ENCODE measurements at places on chromosomes 16 and 17.

GRCh38 chr16:84183572-84183875 lies 3.3 kb downstream of the TAF1C start:
- DNase-seq = no peak

- DNase-seq = no peak
These were observed 19.8 kb downstream of the SPHK1 start for GRCh38 chr17:76404256-76404655.

DNA sequence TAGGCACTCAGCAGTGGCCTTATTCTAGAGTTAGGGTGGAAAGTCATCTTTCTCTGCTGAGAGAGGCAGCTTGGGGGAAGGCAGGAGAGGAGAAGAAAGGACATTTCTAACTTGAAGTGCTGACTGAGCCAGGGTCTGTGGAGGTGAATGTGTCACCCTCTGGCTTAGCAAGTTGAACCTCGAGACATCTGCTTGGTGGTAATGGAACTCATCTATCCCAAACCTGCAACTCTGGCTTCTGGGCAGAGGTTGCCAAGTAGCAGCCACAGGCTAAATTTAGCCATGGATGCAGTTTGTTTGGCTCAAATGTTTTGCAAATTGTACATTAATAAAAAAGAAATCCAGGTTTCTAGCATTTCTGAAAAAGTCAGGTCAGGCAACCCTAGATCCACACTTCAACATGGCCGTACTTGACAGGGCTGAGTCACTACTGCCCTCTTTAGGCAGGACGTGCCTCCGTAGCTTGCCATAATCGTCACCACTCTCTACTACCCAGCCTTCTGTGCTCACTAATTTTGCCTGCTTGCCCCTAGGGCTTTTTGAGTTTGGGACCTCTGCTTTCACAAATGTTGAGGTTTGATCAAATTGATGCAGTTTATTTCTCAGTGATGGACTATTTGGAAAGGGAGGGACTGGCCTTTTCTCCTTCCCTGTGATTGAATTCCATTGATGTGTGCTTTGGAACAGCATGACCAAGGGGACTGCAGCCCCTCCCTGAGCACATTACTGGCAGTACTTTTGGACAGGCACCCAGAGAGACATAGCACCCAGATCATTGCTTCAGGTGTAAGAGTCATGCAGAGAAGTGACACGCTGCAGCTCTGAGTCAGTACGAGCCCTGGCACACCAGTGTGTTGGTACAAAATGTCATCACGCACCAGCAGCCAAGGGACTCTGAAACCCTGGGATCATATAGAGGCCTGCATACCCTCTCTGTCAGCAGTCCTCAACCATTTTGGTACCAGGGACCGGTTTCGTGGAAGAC lies 5.2 kb downstream of the CDH13 start:
- DNase-seq = no peak

- no peak for DNase-seq
These were observed 26.0 kb upstream of the MRC2 start for GRCh38 chr17:62601471-62601870.

DNA sequence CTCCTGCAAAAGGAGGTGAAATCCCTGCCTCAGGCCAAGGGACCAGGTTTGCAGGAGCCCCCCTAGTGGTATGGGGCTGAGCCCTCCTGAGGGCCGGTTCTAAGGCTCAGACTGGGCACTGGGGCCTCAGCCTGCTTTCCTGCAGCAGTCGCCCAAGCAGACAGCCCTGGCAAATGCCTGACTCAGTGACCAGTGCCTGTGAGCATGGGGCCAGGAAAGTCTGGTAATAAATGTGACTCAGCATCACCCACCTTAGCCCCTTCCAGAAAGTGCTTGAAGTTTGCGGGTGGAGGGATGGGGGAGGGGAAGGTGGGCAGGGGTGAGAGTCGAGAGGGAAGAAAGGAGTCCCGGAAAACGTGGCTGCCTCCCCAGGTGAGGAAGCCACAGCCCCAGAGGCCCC lies 2.1 kb downstream of the MC1R start:
- DNase-seq = no peak

DNA sequence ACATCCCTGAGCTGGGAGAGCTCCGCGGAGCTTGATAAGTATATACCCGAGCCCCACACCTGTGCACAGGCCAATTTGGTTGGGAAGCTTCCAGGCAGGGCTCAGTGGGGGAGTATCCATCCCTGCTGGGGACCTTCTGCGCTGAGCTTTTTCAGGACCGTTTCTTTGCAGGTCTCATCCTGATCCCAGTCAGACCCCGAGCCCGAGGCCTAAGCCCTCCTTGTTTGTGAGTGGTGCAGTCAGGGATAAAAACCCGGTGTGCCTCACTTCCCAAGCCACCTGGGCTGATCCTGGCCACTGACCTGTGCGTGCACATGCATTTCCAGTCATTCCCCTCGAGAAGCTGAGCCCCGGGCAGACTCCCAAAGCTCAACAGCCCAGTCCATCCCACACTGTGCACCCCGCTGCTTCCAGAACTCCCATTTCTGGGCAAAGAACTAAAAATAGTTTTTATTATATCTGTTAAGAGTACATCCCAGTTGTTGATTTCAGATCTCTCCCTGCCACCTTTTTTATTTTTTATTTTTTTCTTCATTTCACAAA lies 27.3 kb upstream of the NAT9 start:
- DNase-seq = no peak

- DNase-seq = no peak
These were observed 780 bp upstream of the DCAKD start for GRCh38 chr17:45052052-45052772.

- DNase-seq = no peak
These were observed 75.7 kb upstream of the TNRC6A start for GRCh38 chr16:24653725-24654124.

DNA sequence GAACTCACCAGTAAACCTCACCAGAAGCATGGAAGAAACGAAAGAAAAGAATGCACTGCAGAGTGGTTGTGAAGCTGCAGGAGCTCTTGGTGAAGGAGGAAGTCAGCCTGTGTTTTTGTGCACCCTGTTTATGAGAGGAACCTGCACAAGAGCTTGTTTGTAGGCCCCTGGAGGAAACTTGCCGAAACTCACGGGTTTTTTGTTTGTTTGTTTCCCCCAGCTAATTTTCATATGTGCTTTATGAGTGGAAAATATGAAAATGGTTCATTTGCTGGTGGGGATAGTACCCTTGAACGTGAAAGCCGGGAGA lies 222.7 kb downstream of the C16orf95 start:
- DNase-seq = no peak

- no peak for DNase-seq
These were observed 31.7 kb upstream of the DHX40 start for GRCh38 chr17:59533694-59534093.

DNA sequence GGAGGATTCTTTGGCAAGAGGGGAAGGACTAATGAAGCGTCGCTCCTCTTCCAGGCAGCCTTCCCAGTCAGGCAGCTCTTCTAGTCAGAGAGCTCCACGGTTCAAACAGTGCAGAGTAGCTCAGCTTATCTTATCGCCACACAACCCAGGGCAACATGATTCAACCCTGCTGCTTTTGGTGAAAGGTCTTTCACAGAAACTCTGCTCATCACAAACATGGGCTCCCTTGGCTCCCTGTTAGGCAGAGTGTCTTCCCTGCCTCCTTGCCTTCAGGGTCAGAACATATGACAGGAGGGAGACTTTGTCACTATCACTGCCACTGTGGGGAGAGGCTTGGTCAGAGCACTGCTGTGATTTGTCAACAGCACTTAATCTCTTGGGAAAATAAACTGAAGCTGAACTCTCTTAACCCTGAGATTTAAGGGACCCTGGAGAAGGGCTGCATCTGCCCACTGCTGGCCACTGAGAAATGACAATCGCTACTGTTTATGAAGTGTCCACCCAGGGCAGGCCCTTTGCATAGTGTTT lies 6.9 kb upstream of the SLC13A2 start:
- no peak for DNase-seq

DNA sequence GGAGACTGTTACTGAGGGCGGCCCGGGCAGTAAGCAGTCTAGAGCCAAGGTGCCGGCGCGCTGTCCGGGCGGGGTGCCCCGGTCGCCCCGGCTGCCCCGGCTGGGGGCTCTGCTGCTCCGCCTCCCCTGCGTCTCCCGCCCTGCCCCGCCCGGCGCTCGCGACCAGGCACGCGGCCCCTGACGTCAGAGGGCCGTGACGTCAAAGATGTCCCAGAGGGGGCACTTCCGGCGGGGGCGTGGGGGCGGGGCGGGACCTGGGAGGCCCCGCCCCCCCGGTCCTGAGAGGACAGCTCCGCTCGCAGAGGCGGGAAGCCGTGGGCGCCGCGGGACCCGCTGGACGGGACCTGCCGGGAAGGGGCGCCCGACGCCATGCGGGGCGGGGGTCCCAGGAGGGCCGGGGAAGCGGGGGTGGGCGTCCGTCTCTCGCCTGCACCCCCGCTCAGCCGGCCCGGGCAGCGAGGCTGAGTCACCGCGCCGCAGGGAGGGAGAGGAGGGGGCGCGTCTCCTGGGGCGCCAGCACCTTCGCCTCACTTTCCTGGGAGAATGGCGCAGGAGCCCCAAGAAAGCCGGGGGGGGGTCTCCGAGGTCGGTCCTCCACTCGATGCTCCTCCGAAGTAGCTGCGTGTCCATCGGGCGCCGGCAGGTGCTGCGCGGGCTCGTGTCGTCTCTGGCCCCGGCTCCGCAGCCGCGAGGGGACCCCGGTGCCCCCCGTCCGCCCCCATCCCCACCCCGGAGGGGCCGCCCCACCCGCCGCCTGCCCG lies 4.4 kb upstream of the HIC1 start:
- no peak for DNase-seq

DNA sequence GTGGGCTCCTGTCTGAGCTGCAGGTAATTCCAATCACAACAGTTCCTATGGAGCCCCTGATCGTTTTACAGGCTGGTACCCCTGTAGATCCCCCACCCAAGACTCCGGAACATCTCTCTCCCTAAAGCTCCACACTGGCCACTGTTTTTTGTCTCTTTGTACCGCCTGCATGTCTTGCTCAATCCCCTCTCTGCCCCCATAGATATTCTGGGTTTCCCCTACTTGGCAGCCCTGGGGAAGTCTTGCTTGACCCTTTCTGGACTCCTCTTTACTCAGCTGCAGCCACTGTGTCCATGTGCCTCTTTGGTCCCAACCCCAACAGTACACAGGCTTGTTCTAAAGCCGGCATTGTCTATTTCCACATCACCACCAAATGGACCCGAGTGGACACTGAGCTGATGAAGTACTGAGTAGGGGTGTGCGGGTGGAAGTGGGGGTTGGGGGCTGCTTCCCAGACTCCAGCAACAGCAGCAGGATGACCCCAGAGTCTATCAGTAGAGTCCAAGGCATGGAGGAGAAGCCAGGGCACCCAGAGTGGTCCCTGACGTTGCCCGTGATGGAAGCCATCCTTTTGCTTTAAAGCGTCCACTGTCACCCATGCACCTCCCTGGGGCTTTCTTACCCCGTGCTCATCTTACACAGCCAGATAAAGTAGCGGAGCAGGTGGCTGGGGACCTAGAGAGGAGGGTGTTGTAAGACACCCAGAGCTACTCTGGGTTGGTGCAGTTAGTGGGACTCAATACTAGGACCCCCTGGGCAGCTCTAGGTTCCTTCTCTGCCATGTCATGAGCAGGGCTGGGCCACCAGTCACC lies 6.4 kb downstream of the CD300LB start:
- no peak for DNase-seq

GRCh38 chr17:50631195-50631907 lies 3.3 kb upstream of the ABCC3 start:
- no peak for DNase-seq

DNA sequence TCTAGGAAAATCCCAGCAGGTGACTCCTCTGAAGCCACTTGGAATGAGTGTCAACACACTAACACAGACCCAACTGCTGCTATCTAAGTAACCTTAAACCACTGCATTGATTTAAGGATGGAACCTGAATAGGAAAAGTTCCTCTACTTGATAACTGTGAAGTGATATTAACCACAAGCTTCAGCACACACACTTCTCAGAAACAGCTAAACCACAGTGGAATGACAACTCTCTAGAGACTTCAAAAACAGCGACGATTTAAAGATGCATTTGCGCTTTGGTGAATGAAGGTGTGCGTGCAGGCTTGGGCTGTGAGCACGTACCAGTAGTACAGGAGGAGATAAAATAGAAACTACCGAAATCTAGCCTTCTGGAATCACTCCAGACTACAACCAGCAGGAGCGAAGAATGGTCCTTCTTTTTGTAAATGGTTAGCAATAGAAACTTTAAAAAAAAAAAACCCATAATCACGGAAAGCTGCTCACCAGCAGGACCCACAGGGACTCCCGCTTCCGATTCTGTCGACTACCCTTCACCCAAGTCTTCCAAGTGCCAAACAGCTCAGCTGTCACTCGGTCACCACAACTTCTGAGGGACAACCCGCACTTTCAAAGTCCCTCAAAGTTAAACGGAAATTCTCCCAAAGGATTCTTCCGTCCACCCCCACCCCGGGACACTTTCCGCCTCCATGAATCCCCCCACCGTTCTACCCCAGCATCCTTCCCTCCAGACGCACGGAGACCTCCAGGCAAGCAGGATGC lies 137.7 kb upstream of the CORO6 start:
- no peak for DNase-seq

GRCh38 chr17:12415031-12415430 lies 250.7 kb upstream of the MYOCD start:
- no peak for DNase-seq

DNA sequence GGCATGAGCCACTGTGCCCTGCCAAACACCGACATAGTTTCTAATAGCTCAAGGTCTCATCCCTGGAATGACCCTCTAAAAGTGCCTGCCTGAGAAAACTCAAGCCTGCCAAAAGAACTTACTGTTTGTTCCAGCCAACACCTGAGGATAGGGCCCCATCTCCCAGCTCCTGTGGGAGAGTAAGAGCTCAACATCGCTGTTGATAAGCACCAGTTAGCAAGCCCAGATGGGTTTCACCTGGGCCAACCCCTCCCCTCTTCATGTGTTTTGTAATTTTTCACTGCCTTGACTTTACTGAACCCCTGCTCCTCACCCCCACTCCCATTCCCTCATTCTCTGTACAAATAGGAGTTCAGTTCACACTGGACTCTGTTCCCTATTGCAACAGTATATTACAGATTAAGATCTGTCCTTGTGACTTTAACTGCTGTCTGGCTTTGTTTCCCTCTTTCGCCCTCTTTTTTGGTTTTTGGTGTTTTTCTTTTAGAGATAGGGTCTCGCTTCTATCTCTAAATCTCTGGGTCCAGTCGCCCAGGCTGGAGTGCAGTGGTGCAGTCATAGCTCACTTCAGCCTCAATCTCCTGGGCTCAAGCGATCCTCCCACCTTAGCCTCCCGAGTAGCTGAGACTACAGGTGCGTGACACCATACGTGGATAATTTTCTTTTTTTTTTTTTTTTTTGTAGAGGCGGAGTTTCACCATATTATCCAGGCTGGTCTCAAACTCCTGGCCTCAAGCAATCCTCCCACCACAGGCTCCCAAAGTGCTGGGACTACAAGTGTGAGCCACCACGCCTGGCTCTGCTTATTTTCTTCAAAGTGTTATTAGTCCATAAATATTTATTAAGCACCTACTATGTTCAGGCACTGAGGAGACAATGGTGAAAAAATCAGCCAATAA lies 12.3 kb downstream of the NUPR1 start:
- DNase-seq = no peak

DNA sequence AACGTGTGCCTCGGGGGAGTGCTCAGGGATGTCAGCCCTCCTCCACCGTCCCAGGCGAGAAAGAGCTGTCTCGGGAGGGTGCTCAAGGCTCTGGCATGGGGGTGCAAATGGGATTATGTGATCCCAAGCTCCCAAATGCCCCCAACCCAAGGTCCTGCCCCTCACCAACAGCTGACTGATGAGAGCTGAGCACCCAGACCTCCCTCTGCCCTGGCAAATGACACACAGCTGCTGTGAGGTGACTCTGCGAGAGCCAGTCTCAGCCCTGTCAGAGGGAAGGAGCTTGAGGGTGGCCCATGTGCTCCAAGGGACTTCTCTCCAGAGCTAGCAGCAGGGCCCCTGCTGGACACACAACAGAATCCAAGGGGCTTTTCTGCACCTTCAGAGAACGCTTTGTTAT lies 7.7 kb downstream of the CDH5 start:
- no peak for DNase-seq
